SW480 (cell line): ENCODE measurements at places on chromosomes 11 and 22.

GRCh38 chr11:1155274-1155693 is 2.5 kb upstream of the MUC5AC start:
- DNase-seq, result no peak

- DNase-seq, result no peak
Measured at GRCh38 chr22:38196791-38197419, 4.9 kb upstream of the MAFF start.

- DNase-seq, result no peak
Measured at GRCh38 chr11:89293965-89294679, 116.4 kb downstream of the TYR start.

- no peak for DNase-seq
Measured at GRCh38 chr11:93113824-93114223, 84.0 kb downstream of the SLC36A4 start.

GRCh38 chr11:67356864-67357561 is 3.7 kb upstream of the POLD4 start:
- peak; percentile 84 for DNase-seq

DNA sequence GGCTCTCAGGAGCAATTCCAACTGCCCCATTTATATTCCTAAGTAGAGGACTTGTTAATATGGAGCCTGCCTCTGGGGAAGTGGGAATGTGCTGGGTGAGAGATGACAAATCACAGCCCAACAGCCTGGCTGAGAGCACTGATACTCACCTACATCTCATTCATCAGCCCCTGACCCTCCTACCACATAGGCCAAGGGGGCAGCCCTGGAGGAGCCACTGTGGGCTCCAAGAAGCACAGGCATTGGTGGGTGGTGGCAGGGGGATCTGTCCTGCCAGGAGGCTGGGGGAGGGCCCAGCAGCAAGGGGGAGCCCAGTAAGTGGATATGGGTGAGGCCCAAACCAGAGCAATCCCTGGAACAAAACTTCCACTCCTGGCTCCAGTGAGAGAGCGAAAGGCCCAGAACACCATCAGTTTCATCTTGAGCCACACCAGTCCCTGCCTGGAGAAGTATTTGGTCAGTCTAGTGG is 79.7 kb downstream of the BUD13 start:
- no peak for DNase-seq

DNA sequence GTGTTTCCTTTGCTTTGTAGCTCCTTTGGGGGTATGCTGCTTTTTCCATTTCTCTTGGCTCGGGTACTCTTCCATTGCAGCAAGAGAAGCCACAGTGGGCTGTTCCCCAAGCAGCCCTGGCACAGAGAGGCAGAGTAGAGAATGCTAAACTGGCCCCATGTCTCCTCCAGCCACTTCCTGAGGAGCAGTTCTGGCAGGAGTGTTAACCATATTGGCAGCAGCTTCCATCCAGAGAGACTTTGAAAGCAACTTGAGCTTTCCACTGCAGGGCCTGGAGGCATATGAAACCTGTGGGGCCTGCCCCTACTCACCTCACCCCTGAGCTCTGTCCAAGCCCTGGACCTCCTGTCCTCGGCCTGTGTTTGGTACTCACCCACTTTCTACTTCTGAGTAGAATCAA is 61.8 kb downstream of the ALX4 start:
- no peak for DNase-seq

- DNase-seq, result no peak
Measured at GRCh38 chr11:125513705-125514265, 17.7 kb upstream of the FEZ1 start.

GRCh38 chr11:75523811-75524664 is 1.7 kb downstream of the GDPD5 start:
- DNase-seq, result no peak

DNA sequence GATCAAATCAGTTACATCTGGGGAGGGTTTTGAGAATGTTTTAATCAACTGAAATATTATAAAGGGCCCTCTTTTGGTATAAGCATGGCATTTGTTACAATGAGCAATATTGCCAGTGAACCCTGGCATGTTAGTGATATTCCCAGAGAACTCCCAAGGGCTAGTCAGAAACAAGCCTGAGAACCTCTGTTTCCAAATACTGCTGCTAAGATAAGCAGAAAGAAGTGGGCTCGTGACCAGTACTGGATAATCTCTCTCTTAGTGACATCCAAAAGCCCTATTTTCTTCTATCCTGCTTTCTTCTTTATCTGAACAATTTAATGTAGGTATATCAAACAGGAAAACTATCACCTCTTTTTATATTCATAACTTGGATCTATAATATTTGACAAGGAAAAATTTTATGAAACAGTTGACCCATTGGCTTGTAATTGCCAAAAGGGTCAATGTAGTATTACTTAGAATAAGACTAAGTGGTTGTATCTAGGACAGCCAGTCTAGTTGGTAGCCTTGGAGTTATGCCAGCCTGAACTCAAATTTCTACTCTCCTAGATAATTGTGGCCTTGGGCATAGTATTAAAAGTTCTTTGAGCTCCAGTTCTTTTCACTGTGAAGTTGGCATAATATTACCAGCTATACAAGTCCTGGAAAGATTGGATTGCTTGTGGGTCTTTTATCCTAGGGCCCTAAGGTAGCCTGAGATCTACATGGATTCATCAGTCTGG is 15.7 kb downstream of the CAT start:
- DNase-seq, result no peak
